ENCODE measurements at places on chromosomes 13 and 19.

GRCh38 chr19:19021115-19021514 lies 12.2 kb downstream of the SUGP2 start:
- DNase-seq, result no peak

DNA sequence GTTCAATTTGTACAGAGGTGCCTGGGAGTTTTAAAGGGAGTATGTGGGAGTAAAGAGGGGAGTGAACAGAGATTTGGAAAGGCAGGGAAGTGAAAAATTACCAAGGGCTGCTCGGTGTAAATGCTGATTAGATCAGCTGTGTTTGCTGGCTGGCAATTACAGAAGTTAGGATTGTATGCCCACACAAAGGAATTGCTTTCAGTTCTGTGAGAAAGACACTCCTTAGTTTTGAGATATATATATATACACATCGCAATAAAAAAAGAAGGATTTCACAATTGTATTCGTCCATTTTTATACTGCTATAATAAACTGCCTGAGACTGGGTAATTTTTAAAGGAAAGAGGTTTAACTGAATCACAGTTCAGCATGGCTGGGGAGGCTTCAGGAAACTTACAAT lies 196.3 kb downstream of the SLITRK5 start:
- no peak for DNase-seq

DNA sequence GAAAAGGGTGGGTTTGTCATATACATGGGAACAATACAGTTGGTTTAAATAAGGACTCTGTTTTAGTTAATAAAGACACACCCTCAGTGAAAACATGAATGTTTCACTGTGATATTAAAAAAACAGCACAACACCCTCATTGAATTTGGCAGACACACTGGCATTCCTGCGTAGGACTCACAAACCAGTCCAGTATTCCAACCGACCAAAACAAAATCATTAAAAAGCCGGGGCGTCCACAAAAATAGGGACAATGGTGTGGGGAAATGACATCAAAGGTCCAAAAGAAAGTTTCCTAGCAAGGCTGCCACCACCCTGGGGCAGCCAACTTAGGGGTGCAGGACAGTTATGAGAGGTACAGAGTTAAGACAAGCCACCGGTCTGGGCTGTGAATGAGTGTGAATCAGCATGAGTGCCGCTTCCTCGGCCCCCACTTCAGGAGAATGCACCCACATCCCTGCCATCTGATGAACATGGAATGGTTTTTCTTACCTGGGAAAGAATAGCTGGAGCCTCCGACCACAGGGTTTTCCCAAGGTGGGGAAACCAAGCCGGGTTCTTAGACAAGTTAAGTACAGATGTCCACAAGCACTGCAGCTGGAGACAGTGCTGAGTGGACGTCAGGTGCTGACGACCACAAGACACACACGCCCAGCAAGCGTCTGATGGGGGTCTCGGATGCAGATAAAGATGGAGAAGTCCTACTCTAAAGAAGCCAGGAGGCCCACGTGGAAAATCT lies 73.3 kb downstream of the KLF2 start:
- no peak for DNase-seq

- DNase-seq, result no peak
Observed at GRCh38 chr19:30228113-30228834, 143.9 kb upstream of the ZNF536 start.

GRCh38 chr13:23736541-23736940 lies 152.7 kb downstream of the MIPEP start:
- DNase-seq, result no peak

GRCh38 chr13:36905944-36906343 lies 14.1 kb downstream of the SMAD9 start:
- no peak for DNase-seq

- DNase-seq, result no peak
Observed at GRCh38 chr13:98535501-98536354, 41.2 kb downstream of the STK24 start.

GRCh38 chr13:75309981-75310580 lies 171.9 kb downstream of the TBC1D4 start:
- DNase-seq, result no peak

GRCh38 chr19:49591731-49592485 lies 926 bp downstream of the PRR12 start:
- peak; percentile 52 for DNase-seq

DNA sequence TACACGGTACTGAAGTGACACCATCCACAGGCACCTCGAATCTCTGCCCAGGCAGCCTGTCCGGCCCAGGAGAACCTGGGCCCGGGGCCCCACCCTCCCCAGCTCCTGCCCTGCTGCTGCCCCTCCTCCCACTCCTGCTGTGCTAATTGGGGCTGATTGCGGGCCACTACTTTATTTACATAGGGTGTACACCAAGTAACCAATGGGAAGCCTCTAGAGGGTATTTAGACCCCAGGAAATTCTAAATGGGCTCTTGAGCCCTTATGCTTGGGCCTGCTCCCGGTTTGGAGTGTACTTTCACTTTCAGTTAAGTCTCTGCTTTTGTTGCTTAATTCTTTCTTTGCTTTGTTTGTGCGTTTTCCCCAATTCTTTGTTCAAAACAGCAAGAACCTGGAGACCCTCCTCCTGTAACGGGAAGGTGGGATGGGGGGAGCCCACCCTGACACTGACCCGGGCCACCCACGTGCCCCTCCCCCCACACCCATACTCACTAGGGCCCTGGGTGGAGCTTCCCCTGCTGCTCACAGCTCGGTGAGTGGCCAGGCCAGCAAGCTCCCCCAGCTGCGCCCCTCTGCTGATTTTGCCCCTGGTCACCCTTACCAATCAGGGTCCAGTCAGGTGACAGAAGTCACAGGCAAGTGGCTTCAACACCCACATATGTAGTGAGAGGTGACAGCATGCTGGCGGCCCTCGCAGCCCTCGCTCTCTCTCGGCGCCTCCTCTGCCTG lies 9.4 kb downstream of the SCGB2B2 start:
- DNase-seq, result no peak

Measured in amygdala (tissue), 56 donors.